Stimulated activated CD4-positive, alpha-beta T cell treated with anti-CD3 and anti-CD28 coated beads, Interleukin-4, amount 100 ng/mL, for 4 hours (primary cell): ENCODE measurements at places on chromosomes 6 and 20.

DNA sequence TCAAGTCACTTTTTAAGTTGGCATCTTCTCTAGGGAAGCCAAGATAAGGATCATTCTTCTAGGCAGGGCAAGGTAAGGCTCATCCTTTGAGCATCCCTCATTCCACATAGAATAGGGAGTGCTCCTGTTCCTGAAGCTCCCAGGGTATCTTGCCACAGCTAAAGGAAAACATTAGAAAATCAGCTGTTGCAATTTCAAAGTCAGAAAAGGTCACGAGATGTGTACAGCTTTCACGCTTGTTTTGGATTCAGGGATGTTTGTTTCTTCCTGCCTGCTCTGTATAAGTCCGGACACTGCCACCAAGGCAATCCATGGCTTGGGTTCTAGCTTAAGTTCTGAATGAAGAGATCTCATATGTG, 153.2 kb downstream of the SH3BGRL2 start:
- DNase-seq = no peak

- no peak for DNase-seq
Observed at GRCh38 chr6:138461647-138462046, 37.6 kb downstream of the NHSL1 start.

DNA sequence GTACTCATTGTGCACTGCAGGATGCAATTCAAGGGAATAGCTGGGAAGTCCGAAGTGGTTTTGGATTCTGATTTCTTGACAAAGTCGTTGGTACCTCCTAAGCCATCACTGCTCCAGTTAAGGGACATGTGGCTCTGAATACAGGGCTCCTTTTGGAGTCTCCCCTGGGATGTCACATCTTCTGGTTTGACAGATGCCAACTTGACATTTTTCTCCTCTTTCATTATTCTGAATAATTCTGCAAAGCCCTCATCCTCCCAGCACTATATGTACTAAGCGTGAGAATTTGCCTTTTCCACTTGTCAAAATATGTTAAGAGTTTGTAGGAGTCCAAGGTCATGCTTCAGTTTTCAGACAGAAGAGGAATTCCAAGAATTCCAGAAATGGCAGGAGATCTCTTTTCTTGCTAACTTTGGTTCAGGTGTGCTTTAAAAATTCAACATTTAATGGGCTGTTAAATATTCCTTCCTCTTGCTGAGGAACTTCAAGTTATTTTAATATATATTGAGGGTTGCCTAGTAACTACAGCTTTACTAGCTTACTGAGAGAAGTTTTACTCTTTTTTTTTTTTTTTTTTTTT, 38.7 kb downstream of the DOK5 start:
- DNase-seq = no peak

- peak; percentile 25 for DNase-seq
Observed at GRCh38 chr6:45663251-45664221, 285.8 kb upstream of the SUPT3H start.

- DNase-seq = no peak
Observed at GRCh38 chr20:13297147-13297899, 76.2 kb downstream of the ISM1 start.

DNA sequence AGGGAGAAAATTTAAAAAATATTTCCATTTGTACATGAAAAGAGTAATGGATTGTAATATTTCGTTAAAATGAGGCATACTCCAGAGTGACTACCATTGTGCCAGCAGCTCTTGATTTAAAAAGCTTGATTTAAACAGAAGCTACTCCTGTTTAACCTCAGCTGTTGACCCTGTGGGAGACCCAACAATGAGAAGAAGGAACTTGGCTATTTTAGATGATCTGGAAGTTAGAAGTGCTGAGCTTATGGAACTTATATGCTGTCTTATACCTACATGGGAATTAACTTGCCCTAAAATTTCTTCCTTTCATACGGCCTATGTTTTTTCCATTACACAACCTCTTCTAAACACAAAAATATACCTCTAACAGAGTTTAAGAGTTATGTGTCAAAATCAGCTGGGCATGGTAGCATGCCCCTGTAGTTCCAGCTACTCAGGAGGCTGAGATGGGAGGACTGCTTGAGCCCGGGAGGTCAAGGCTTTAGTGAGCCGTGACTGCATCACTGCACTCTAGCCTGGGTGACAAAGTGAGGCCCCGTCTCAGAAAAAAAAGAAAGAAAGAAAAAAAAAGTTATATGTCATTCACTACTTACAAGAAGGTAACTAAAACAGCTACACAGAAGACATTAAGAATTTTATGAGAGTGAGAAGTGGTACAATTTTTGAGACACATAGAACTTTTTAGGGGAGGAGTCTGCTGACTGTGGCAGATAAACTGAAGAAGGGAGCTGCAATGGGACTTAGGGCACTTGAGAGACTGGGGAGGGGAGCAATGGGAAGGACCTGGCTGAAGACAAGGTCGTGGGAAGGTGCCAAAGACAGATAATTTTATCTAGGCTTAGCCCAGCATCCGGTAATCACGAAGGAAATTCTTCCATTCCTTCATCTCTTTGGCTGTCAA, 139.9 kb downstream of the MYB start:
- no peak for DNase-seq

DNA sequence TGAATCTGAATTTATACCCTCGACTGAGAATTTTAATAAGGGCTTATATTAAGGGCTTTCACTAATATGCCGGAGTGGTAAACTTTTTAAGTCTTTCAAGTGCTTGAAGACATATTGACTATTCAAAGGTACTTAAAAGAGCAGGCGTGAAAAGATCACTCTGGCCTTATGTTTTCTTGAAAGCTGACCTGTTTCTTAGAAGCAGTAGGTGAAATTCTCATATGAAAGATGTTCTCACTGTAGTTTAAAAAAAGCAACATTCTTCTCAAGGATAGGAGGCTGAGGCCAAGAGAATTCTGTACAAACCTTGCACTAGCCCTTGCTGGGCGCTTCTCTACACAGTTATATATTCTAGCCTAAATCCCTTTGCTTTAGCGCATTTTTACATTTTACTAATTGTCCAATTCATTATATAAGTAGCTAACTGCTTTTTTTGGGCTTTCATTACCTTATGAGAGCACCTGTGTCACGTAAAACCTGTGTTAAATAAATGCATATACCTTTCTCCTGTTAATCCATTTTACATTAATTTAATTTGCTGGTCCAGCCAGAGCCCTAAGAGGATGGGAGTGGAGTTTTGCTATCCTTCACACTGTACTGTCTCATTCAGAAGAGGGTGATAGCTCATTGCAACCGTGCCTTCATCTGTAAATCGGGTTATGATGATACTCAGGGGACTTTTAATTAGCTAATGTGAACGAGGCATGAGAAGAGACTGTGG, 59.6 kb upstream of the HFE start:
- no peak for DNase-seq

DNA sequence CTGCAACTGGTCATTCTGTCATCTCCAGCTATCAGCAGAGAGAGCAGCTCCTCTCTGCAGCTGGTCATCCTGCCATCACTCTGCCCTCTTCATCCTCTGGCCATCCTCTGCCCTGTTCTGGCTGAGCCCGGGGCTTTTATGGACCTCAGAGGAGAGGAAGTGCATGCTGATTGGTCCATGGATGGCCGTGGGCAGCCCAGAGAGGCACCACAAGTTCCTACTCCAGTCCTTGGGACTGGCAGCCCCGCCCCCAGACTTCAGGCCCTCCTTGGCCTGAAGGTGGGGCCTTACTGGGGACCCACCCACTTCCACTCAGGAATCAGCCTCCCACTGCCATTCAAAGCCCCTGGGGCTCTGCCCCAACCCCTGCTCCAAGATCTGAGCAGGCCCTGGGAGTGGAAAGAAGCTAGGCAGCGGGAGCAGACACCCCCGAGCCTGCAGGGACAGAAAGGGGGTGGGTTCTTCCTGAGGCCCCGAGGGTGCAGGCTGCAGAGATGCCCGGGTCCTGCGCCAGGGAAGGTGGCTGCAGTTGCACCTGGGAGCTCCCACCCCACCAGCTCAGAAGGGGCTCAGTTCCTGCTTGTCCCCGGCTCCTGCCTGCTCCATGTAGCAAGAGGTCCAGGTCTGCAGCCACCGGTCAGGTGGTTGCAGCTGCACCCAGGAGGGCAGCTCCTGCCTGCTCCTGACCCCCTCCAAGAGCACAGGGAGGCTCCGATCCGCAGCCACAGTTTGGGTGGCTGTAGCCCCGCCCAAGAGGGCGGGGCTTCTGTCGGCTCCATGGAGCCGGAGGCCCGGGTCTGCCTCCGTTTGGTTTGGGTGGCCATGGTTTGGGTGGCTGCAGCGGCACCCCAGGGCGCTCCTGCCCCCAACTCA, 34.1 kb upstream of the HMGA1 start:
- DNase-seq = no peak
